ENCODE measurements at places on chromosomes 4 and X. TPM values are rescaled to one million over a fixed set of nuclear protein-coding genes. Genes with fewer than 3 reads are reported as not detected.

Gene FANCB
- polyA plus RNA-seq, result not detected

Gene TLR1
- 1.8 TPM for polyA plus RNA-seq

- no peak for DNase-seq
Observed at GRCh38 chrX:76919761-76920160, 492.3 kb downstream of the MAGEE1 start.

DNA sequence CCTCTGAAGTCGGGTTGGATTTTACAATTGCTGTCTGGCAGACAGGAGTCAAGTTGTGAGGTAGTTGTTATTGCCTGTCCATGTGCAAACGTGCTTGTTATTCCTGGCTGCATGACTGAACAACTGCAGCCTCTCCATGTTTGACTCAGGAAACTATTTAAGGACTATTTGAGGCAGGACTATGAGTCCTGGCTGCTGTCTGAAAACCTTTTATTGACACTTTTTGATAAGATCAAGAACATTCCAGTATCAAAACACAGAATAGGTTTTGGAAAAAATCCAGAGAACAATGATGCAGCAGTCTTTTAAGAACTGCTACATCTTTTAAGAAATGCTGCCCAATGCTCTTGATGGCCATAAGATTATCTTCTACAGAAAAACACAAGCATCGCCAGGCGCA, 10.0 kb upstream of the SPRY1 start:
- DNase-seq, result no peak

Data from kidney (tissue), 22 donors.